ENCODE measurements at places on chromosomes 1 and 21. TPM values are rescaled to one million over a fixed set of nuclear protein-coding genes. Genes with fewer than 3 reads are reported as not detected.
A peak's percentile ranks its signal among the peaks of the same experiment; 100 is the strongest.

GRCh38 chr1:8020032-8020431 is 6.1 kb downstream of the ERRFI1 start:
- DNase-seq: peak; percentile 37

The ANKRD34A gene
- not detected for total RNA-seq

The TNFRSF4 gene
- total RNA-seq: not detected

- DNase-seq: no peak
Observed at GRCh38 chr1:67171574-67171955, 5.3 kb downstream of the IL23R start.

All from MG63 (cell line).